ENCODE measurements at places on chromosomes 12 and 14.
A peak's percentile ranks its signal among the peaks of the same experiment; 100 is the strongest.

DNA sequence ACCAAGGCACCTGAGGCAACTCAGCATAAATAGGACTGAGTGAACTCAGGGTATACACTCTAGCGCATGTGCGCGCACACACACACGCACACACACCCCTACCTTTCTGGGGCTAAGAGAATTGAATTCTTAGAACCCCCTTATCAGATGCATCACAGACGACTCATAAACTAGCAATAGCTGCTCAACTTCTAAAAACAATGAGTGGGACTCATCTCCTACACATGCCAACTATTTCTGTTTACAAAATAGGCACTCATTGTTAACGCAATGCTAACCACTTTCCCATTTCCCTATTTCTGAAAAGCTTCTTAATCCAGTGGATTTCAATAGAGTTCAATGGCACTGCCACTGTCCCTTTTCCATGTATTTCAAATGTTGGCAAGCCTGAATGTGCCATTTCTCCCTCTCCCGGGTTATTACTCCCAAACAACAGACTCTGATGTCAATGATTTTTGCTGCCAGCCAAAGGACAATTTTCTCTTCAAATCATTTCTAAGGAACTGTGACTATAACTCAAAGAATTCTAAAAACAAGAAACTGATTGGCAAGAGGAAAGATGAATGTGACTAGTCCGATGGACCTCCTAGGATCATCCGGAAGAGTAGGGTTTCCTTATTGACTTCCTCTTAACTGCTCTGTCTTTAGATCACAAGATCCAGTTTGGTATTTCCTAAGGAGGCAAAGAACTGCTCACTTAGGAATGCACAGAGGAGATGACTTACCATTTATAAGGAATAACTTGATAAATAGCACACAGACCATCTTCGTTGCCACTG is 48.8 kb downstream of the SLC38A1 start:
- no peak for DNase-seq

DNA sequence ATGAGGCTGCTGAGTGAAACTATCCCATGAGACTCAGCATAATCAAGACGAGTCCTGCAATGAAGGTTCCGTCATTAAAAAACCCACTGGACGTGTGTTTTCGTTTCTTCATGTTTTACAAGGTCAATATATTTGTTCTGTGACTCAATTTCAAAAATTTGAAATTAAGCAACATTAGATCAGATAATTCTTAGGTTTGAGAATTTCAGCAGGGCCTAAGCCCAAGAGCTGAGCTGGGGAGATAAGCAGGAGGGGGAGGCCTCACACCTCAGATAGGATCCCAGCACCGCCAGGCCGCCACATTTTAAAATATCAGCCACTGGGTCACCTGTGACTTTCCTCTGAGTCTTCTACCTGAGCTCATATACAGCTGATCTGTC is 13.3 kb downstream of the STX2 start:
- DNase-seq = no peak

- DNase-seq = no peak
These were observed 35.6 kb downstream of the GNS start for GRCh38 chr12:64723630-64724029.

DNA sequence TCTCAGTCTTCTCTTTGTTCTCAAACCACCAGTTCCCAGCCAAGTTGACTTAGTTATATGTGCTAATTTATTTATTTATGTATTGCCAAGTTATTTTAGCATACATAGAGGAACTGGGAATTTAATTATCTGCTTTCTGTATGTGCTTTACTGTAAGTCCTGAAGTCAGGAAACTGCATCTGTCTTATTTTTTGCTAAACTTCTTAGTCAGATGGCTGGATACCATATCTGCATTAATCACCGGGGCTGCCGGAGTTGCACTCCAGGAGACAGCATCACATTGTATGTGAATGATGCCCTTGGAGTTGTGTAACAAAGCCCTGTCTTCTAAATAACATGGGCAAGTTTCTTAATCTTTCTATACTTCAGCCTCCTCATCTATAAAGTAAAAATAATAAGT is 96.2 kb downstream of the MON2 start:
- DNase-seq = no peak

GRCh38 chr14:56172571-56172971 is 54.4 kb downstream of the PELI2 start:
- no peak for DNase-seq

DNA sequence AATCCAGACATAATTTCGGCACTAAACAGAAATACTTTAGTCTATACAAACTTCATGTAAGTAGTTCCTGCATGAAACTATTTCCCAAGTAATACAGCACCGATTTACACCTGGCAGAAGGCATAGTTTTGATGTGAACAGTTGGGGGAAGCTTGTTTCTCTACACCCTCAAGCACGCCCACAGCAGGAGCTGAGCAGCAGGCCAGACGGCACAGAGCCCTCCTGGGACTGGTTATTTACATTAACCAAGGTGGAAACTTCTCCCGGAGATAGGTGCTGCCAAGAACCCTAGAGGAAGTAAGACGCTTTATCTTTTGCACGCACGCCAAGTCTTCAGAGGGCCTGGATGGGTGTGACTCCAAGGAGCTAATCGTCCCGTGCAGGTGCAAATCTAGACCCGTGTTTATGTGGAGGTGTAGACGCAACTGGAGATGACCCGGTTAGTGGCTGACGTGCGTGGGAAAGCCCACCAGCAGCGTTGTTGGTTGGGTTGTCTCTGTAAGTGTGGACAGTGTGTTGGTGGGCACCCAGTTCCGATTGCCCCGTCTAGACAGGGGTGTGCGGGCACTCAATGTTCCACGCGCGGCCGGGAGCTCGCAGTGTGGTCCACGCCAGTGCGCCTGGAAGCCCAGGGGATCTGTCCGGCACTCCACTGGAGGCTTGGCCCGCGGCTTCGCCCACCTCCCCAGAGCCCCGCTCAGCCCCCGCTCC is 767 bp upstream of the TCP11L2 start:
- peak; percentile 59 for DNase-seq

- DNase-seq = peak; percentile 48
These were observed 11.6 kb upstream of the KRT82 start for GRCh38 chr12:52417740-52418139.
